ENCODE measurements at places on chromosomes 13 and 19.

GRCh38 chr19:17530586-17530985 lies 19.1 kb downstream of the PGLS start:
- no peak for DNase-seq

DNA sequence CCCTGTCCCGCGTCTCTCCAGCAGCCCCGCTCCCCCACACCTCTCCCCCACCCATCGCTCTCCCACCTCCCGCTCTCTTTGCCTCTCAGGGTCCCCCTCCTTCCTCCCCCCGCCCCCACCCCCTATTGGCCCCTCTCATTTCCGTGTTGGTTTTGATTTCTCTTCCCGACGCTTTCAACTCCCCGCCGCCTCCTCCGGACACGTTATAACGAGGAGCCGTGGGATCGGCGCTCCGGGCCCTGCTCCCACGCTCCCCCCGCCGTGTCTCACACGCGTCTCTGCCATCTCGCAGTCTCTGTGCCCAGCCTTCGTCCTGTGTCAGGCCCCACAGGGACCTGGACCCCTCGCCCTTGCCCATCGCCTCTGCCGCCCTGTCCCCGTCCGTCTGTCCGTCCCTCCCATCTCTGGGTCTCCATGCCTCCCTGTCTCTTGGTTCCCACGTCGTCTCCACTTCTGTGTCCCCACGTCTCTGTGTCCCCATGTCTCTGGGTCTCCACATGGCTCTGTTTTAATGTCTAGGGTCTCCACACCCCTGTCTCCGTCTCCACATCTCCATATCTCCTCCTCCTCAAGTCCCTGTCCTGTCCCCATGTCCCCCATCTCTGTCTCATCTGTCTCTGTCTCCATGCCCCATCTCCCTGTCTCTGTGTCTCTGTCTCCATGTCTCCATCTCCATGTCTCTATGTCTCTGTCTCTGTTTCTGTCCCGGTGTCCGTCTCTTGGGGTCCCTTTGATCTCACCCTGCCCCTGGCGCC lies 13.1 kb downstream of the ERFL start:
- no peak for DNase-seq

DNA sequence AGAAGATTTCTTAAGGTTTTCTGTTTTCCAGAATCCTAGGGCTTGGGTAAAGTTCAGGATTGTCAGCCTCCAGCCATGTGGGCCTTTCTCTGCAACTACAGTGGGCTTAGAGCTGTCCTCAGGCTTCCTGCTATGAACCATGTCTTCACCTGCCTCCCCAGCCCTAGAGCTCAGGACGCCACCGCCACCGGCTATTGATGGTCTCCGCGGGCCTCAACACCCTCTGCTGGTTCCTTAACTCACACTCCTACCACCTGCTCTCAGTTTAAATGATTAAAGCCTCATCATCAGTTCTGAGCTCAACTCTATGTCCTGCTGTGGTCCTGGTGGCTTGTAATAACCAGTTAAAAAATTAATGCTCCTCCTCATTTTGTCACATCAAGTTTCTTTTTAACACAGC lies 221.0 kb downstream of the EFNB2 start:
- no peak for DNase-seq

- no peak for DNase-seq
Measured at GRCh38 chr19:42095814-42096230, 19.9 kb downstream of the ZNF574 start.
